ENCODE measurements at places on chromosomes 12 and 14.
A peak's percentile ranks its signal among the peaks of the same experiment; 100 is the strongest.

DNA sequence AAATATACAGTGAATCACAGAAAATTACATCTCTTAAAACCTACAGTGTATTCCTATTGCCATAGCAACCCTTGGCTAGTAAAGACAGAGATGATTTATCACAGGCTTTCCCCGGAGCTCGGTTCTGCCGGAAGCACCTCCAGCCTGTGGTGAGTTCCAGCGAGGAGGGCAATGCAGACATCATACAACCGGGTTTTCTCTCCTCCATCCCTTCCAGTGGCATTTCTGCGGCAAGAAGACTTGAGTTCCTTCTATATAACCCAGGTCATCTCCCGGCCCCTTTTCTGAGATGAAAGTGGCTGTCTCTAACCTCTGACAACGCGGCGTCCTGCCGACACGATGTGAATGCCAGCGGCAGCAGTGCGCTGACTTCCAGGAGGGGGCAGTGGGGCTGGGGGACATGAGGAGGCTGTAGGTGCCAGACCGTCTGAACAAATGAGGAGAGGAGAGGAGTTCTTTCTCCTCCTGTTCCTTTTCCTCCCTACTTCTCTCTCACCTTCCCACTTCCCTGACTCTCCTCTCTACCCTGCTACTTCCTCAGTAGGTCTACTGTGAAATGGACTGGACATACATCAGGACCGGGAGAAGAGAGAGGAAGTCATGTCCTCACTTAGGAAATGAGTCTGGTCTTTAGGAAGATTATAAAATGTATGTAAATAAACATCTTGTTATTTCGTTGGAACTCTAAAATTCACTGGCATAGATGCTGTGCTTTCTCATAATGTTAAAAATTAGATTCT lies 68.6 kb upstream of the MAX start:
- peak; percentile 79 for DNase-seq

- DNase-seq = no peak
Observed at GRCh38 chr12:100789146-100789545, 5.4 kb upstream of the ANO4 start.

DNA sequence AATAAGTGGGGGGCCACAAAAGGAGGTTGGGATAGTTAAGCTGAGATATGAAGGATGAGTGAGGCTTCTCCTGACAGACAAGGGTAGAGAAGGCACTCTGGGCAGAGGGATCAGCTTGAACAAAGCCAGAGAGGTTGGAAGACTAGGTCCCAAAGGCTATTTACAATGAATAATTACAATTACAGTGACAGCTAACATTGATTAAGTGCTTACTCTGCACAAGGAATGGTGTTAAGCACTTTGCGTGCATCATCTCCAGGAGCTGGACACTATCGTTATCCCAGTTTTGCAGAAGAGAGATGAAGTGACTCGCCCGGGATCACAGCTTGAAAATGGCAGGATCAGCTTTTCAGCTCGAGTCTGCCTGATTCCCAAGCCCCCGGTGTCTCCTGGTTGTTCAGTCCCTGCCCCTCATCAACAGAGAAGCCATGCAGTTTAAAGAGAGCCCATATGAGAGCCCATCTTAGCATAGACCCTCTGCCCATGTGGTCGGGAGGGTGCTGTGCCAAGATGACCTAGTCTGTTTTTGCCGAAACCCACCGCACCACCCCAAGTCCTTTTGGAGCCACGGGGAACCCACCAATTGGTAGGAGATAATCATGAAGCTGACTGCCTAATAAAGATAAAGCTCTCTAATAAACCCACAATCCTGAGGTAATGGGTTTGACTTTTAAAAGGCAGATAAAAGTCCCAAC lies 89.9 kb upstream of the HSPB8 start:
- no peak for DNase-seq

- DNase-seq = no peak
Observed at GRCh38 chr12:111211910-111212757, 156.8 kb downstream of the PHETA1 start.

DNA sequence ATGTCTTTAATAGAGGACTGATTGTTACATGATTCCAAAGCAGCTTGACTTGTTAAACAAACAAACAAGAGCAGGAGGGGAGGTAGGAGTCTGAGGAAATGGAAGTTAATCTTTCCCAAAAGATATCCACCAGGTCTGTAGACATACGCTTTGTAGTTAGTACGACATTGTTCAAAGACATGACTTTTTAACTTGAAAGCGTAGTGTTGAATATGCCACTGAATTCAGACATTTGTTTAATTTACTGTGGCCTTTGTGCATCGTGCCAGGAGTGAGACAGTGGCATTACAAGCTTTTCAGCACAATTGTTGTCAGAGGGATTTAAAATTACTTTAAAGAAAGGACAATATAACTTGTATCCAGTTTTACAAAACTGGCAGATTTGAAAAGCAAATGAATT lies 53.0 kb downstream of the SAV1 start:
- no peak for DNase-seq

- no peak for DNase-seq
Observed at GRCh38 chr14:21066882-21067502, 3.1 kb upstream of the ARHGEF40 start.

GRCh38 chr14:94936401-94936892 lies 166.5 kb upstream of the GSC start:
- no peak for DNase-seq

GRCh38 chr12:54368025-54368708 lies 3.9 kb upstream of the GPR84 start:
- no peak for DNase-seq

Data from CD4-positive, alpha-beta T cell treated with Interleukin-4 for 4 hours (primary cell).